ENCODE measurements at places on chromosomes 5 and 9.

GRCh38 chr5:133432956-133433532 is 179.3 kb downstream of the FSTL4 start:
- DNase-seq: no peak

- no peak for DNase-seq
Measured at GRCh38 chr9:133109931-133110650, 10.9 kb downstream of the RALGDS start.

DNA sequence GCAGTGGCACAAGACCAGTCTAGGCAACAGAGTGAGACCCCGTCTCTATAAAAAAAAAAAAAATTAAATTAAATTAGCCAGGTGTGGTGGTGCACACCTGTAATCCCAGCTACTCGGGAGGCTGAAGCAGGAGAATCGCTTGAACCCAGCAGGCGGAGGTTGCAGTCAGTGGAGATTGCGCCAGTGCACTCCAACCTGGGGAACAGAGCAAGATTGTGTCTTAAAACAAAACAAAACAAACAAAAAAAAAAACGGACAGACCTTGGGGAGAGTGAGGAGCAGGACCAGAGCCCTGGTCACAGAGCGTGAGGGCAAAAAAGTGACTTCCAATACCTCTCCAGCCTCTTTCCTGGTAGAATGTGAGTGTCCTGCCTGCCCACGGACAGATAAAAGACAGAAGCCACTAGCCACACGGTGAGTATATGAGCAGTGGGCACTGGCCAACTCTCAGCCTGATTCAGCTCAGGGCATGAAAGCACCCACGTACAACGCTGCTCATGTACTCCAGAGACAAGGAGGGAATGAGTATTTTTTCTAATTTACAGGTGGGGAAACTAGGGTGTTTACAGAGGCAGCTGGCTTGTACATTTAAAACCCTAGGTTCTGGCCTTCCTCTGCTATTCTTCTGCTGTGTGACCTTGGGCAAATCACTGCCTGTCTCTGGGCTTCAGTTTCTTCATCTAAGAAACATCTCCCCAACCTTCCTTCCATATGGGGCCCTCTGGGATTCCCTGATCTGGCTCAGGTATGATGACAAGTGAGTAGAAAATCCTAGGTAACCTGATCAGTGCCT is 1.8 kb downstream of the OLFML2A start:
- no peak for DNase-seq

DNA sequence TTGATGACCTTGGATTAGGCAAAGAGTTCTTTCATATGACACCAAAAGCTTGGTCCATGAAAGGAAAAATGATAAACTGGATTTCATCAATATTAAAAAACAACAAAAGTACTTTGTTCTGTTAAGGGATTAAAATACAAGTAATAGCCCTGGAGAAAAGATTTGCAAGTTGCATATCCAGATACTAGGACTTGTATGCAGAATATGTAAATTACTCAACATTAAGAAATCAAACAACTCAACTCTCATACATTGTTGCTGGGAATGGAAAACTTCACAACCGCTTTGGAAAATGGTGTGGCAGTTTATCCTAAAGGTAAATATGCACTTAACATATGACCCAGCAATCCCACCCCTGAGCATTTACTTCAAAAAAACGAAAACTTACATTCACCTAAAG is 112.0 kb downstream of the ADAMTS19 start:
- DNase-seq: no peak

DNA sequence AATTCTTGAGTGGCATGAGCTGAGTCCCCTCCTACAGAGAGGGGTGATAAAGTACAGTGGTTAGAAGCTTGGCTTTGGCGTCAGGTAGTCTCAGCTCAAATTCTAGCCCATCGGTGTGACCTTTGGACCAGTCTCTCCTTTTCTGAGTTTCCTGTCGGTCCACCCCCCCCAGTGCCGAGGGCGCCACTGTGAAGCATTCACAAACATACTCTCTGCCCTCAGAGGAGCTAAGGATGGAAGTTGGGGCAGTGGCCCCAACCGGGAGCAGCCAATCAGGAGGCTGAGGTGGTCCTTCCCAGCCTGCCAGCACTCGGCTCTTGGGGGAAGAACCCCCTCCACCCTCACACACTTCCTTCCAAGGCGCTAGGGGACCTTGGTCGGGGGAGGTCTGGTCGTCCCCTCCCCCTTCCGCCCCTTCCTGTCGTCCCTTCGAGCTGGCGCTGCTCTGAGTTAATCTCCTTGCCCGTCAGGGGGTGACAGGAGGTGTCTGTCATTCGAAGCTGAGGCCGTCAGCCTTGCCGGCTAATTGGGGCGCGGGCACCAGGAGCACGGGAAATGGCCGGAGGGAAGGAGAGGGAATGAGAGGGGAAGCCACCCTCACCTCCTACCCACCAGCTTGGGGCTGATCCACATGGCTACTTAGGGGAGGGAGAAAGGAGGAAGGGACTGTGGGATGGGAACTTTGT is 53.0 kb downstream of the CXXC5 start:
- no peak for DNase-seq

- peak; percentile 69 for DNase-seq
Measured at GRCh38 chr5:170254056-170254455, 21.3 kb downstream of the C5orf58 start.

DNA sequence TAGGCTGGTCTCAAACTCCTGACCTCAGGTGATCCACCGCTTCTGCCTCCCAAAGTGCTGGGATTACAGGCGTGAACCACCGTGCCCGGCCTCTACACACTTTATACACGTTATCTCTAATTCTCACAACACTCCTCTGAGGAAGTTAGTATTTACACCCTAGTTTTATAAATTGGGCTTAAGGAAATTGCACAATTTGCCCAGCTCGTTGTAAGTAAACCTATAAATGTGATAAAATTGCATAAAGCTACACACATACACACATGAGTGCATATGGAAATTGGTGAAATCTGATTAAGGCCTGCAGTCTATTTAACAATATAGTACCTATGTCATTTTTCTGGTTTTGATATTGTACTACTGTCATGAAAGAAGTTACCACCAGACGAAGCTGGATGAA is 4.4 kb upstream of the SLC4A9 start:
- DNase-seq: no peak

DNA sequence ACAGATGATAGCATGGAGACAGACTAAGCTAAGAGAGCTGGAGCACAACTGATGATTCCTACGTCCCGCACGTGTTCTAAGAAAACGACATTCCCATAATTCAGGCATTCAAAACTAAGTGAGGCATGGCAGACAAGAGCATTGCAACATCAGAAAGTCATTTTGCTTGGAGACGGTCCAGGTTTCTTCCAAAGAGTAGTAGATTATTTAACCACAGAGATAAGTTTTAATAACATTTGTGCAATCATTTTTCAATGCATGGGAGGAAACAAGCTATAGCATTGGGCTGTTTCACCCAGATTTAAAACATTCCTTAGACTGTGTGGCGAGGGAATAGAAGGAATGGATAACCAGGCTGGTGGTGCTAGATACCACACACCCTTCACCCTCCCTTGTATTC is 117.2 kb downstream of the APBA1 start:
- no peak for DNase-seq

DNA sequence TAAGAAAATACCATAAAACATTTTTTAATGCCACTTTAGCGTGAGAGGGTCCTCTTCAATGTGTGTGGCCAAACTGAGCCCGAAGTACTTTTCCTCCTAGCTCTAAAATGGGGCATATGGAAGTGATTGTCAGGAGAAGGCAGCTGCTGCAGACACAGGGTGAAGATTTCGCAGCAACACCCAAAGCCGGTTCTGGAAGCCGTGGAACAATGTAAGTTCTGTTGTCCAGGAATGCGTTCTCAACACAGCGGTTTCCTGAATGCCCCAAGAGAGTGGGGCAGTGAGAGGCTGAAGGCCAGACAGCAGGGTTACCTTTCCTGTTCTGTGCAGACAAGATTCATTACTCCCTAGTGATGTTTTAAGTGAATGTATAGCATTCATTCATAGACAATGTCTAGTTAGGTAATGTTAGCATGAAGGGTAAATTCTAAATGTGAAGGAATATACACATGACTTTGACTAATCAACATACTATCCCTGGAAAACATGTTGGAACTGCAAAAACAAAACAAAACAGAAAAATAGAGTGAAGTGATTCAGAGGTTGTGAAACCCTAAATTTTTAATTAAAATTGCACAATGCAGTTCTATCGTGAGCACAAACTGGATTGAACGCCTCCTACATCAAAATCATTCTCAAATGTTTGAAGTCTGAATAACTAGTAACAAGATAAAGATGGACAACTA is 197.0 kb upstream of the SEMA6A start:
- no peak for DNase-seq

GRCh38 chr9:103928442-103928841 is 165.7 kb upstream of the SMC2 start:
- no peak for DNase-seq

GRCh38 chr5:94849821-94850736 is 231.6 kb downstream of the SLF1 start:
- DNase-seq: peak; percentile 8

DNA sequence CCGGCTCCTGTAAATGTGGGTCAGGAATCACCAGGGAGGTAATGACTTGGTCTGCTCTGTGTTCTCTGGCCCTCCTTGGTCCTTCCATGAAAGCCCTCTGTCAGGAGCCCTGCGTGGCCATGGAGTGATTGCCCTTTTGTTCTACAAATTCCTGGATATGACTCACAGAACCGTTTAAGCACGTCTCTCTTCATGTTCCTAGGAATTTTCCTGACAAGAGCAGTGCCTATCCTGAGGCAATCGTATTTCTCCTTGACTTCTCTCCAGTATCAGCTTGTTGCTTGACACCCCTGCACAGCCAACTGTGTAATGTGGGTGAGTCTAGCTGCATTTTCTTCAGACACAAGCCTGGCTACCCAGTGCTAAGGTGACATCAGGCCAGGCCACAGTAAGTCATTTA is 274.3 kb upstream of the ZNF462 start:
- no peak for DNase-seq

DNA sequence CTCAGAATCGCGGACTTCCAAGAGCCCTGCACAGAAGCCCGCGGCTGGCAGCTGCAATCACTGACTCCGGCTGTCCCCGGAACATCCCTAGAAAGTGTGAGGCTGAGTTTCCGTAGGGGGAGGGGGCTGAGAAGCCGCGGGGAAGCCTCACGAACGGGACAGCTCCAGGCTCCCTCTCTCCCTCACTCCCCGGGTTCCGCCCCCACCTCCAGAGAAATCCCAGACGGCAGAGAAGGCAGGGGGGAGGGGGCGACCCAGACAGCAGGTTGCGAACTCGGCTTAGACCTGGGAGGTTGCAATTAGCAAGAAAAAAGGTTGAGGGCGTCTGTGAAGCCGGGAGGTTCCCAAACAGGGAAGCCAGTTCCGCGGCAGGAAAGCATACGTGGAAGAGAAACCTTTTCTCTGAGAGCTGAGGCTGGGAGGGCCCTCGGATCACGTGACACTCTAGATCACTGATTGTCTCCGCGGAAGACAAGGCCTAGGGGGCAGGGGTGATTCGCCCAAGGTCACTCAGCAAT is 73.8 kb upstream of the CPLX2 start:
- no peak for DNase-seq

DNA sequence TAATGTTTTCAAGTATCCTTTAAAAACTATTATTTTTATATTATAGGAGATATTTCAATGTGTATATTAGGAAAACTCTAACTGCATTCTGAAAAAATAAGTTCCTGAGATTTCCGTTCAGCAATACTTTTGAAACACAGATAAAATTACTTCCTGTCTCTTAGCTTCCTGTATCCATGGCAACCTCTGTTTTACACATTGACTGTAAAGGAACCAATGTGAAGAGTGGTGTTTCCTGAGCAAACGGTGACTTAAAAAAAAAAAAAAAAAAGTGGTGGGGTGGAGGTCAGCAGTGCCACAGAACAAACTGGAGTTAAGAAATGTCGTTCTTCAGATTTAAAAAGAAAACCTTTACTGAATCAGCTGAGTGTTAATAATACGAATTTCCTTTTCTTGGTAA is at the start of gene LRRC70:
TSS of gene LRRC70 (plus strand) at position 280 of the 400 bp plus-strand sequence. CDS start 620 bp downstream, outside the sequence.
- no peak for DNase-seq

DNA sequence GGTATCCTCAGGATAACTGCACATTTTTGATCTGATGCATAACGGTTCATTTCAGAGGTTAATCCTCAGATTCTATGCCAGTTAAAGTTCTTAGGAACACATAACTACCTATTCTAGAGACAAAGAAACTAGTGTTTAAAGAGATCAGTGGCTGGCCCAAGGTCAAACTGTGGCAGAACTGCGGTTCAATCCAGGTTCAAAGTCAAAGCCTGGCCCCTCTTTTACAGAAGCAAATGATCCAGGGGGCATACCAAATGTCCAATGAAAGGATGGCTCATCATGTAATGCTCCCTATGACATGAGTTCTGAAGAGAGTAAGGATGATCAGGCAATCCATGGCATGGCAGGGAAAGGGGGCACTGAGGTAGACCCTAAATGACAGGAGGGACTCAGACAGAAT is 283.3 kb downstream of the SPOCK1 start:
- DNase-seq: no peak
